Muscle of arm (tissue), 14 donors: ENCODE measurements at places on chromosomes 3 and 15. TPM values are rescaled to one million over a fixed set of nuclear protein-coding genes. Genes with fewer than 3 reads are reported as not detected.

DNA sequence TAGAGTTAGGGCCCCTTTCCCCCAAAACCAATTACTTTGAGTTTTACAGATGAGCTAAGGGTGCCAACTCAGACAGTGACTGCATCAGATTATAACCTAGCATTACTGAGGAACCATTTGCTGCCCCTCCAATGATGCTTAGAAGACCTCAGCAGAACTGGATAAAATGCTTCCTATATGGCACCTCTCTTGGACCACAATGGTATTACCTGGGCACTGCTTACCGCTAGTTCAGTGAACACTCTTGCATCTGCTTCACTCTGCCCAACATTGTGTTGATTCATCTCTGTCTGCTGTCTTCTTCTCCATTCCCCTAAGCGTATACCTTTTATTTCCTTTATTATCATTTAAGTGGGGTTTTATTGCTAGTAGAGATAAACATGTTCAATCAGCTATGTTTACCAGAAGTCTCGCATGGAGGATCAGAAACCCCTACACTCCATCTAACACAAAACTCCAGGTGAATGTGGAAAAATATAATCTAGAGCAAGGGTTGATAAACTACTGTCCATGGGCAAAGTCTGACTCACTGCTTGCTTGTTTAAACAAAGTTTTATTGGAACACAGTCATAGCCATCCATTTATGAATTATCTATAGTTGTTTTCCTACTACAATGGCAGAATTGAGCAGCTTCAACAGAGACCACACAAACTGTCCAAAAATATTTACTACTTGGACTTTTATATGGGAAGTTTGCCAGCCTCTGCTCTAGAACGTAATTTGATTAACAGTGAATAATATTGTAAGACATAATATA lies 100.2 kb upstream of the PTX3 start:
- no peak for DNase-seq

GRCh38 chr15:74793135-74794028 lies 11.5 kb downstream of the CSK start:
- no peak for DNase-seq

DNA sequence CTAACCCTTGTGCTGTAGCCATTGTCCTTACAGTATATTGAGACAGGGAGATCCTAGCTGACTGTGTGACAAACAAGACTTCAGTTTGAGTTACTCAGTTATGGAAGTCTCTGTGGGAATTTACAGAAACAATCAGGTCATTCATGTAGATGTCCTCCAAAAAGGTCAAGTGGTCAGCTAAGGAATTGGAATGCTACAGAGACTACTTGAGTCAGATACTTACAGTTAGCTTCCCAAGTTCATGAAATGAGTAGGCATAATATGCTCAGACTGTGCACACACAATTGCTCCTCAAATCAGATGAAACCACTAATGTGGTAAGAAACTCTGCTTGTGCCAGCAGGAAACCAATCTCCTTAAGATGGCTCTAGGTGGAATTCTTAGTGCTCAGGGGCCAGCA lies 985.7 kb downstream of the NSUN3 start:
- DNase-seq, result no peak

- no peak for DNase-seq
Observed at GRCh38 chr3:86814918-86815655, 175.9 kb downstream of the VGLL3 start.

GRCh38 chr15:49101536-49101935 lies 53.9 kb downstream of the COPS2 start:
- no peak for DNase-seq

GRCh38 chr15:57647791-57648130 lies 56.1 kb downstream of the MYZAP start:
- no peak for DNase-seq

The NLGN1 gene
- polyA plus RNA-seq, result 4.3 TPM

The TERC gene
- not detected for polyA plus RNA-seq
